NCI-H2081 treated with DMSO at 0.1 percent for 48 hours (cell line): ENCODE measurements at places on chromosomes 1 and 21.

DNA sequence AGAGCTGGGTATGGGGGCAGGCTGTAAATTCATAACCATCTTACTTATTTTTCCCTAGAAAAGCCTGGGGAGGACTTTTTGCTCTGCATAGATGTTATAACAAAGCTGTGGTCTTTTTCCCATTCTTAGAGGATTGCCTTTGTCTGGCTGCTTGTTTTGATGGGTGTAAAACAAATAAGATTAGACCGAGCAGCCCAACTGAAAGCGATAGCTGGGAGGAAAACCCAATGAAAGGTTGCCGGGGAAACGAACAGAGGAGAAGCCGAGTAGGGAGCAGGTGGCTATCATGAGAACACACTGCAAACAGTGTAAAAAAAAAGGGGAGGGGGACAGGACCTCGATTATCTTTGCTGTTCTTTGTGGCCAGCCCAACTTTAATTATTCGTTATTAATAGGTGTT lies 1.9 kb downstream of the ELAVL4 start:
- peak; percentile 97 for DNase-seq

DNA sequence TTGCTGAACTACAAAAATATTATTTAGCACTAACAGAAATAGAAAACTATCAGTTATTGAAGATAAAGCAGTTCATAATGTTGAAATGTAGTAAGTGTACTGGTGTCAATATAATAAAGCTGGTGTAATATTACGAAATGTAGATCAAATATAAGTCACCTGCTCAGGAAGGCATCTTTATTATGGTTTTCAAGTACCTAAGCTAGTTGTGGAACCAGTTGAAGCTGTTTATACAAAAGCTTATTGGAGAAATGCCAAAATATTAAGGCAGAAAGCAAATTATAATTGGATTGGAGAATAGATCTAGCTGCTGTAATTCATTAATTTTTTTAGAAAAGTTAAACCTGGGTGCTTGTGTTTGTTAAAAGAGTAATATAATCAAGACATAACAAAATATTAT lies 6.2 kb upstream of the MARK1 start:
- DNase-seq, result peak; percentile 12

DNA sequence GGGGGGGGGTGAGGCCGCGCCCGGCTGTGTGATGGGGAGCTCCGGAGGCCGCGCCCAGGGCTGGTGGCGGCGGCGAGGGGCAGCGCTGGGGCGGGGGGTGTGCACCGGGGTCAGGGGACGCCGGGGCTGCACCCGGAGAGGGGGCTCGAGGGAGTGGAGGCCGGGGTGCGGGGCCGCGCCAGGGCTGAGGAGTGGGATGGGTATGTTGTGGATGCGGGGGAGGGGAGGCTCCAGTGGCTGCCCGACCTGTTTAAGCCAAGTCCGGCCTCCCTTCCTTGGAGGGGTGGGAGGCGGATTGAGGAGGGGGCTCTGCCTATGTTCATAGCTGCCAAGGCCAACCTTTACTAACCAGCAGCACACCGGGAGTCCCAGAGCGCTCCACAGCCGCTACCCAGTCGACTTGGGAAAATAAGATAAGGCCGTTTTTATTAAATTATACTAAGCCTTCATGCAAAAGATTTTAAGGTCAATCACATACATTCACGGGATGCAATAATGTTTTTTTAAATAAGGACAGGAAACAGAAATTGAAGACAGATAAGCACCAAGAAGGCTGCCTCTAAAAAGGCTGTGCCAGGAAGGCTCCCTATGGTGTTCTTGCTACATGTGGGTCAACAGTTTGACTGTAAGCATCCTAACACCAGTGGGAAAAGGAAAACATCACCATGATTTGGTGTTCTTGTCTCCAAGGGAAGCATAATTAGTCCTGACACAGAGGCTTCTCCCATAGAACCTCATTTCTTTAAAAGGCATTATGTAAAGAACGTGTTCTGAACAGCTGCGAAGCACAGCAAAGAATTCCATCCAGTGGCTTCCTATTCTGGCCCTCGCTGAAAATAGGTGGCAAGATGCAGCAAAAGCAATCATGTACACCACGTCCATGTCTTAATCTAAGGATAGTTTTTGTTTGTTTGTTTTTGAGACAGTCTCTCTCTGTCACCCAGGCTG lies 626 bp upstream of the HLCS start:
- no peak for DNase-seq

- DNase-seq, result no peak
These were observed 37.4 kb upstream of the ACTRT2 start for GRCh38 chr1:2983706-2984398.

GRCh38 chr1:206967096-206967849 lies 3.0 kb downstream of the FCAMR start:
- DNase-seq, result no peak

GRCh38 chr1:229694053-229694693 lies 68.1 kb downstream of the URB2 start:
- DNase-seq, result peak; percentile 94

DNA sequence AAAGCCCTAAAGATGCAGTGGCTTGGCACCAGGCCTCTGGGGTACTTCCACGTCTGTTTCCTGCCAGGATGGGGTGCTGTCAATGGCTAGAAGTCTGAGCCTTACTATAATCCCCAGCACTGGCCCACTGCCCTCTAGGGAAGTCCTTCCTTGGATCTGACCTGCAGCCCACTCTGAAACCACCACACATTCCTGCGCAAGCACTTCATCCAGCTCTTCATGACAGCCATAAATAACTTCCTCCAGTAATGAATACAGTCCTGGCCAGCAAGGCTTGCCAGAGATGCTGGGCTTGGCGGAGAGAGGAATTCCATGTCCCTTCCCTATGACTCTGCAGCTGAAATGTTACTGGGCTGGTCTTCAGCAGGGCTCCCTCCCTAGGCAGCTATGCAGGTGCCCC lies 32.6 kb downstream of the ALPL start:
- DNase-seq, result no peak

DNA sequence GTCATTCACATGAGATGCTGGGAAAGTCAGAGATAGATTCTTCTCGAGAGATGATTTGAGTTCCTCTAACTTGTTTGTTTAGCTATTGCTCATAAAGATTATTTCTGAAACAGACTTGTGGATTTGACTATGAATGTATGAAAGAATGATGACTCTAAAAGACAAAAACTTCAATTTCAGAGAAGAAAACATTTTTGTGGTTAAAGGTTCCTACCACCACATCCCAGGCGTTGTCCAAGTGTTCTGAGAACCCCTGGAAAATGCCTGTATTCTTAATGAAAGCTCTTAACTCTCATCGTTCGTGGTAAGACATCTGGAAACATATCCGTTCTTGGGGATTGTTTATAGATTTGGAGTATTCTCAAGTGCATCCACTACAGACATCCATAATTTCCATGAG lies 228.7 kb downstream of the BARHL2 start:
- DNase-seq, result no peak

GRCh38 chr1:54342742-54343687 lies 63.2 kb downstream of the SSBP3 start:
- no peak for DNase-seq

GRCh38 chr1:185281245-185281644 lies 35.8 kb downstream of the IVNS1ABP start:
- no peak for DNase-seq

DNA sequence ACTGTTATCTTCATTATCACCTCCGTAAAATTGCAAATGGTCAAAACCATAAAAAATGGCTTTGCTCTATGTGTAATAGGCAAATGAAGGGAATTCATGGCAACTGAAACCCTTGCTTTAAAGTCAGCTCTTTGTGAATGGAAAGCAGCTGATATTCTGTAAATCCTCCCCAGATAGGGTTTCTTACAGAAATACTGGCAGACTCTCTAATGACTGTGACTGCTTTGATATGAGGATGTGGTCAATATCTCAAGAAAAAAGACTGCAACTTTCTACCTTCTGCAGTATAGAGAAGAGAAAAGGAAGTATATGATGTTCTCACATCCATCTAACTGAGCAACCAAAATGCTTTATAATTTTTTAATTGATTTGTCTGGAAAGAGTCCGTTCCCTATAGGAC lies 193.1 kb downstream of the ST6GALNAC3 start:
- no peak for DNase-seq

GRCh38 chr1:169487561-169487960 lies 1.8 kb upstream of the SLC19A2 start:
- DNase-seq, result no peak

DNA sequence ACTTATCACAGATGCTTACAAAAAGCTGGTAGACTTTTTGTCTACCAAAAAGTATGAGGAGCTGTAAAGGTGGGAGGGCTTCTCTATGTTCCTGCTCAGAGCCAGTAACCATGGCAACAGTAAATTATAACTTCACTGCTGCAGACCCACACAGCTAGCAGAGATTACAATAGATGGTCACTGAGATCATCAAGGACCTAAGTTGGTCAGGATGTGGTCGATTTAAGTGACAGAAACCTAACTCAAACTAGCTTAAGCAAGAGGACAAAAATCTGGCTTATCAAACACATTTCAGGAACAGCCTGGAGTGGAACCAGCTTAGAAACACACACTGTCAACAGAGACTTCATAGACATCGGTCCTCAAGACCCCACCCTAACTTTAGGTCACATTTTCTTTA lies 113.4 kb upstream of the ATP1A1 start:
- DNase-seq, result no peak

- no peak for DNase-seq
These were observed 110.4 kb downstream of the RNF220 start for GRCh38 chr1:44515416-44515815.

DNA sequence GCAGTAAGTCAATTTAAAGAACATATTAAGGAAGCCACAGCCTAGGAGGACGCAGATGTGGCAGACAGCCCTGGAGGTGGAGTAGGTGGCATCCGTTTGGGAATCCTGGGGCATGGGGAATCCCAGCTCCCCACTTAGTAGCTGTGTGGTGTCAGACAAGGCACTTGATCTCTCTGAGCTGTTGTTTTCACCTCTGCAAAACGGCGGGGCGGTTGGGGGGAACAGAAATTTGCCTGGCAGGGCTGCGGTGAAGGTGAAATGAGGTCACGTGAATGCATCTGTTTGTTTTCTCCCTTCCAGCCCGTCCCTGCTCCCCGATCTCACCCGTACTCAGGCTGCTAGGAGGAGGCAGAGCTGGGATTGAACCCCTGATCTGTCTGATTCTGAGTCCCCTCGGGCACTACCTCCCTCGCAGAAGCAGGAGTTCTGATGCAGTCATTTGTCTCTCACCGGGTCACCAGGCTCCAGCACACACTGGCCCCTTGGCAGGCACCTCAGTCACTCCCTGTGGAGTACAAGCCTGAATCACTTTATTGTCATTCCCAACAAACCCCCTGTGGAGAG lies 2.2 kb upstream of the LAPTM5 start:
- DNase-seq, result no peak

DNA sequence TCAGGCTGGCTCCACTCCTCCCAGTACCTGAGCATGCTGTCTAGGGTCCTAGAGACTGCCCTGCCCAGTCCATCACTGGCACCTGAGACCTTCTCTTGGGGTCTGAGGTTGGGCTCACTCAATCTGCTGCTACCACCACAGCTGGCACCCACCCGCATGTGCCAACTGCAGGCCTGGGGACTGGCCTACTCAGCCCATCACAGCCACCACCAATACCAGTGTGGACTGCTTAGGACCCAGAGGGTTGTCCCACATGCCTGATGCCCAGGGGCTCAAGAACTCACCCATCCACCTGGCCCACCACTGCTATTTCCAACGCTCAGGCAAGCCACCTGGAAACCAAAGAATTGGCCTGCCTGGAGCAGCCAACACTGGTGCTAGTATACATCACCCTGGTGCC lies 63.5 kb downstream of the CYP4B1 start:
- no peak for DNase-seq

- no peak for DNase-seq
These were observed 57.4 kb downstream of the SLC9A1 start for GRCh38 chr1:27097484-27097917.

DNA sequence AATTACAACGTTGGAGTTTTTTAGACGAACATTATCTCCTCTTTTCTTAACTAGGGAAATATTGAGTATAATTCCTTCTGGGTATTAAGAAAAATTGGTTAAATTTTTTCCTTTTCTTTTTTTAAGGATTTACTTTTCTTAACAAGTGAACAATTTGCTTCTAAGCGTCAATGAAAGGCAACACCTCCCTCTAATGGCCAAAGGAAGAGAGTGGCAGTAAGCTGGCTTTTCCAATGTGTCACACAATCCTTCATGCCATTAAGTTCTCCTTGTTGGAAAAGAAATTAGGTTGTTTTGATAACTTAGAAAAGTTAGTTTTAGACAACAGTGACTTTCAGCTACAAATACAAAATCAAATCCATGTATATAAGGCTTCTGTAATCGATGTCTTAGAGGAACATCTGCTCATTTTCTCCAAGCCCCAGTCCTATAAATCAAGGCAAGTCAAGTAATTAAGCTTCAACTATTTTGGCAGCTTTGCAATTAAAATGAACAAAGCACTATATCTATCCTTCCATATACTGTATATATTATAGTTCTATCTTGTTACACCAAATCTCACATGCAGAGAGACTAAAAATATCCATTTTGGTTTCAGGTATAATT lies 62.8 kb downstream of the EDEM3 start:
- peak; percentile 39 for DNase-seq

DNA sequence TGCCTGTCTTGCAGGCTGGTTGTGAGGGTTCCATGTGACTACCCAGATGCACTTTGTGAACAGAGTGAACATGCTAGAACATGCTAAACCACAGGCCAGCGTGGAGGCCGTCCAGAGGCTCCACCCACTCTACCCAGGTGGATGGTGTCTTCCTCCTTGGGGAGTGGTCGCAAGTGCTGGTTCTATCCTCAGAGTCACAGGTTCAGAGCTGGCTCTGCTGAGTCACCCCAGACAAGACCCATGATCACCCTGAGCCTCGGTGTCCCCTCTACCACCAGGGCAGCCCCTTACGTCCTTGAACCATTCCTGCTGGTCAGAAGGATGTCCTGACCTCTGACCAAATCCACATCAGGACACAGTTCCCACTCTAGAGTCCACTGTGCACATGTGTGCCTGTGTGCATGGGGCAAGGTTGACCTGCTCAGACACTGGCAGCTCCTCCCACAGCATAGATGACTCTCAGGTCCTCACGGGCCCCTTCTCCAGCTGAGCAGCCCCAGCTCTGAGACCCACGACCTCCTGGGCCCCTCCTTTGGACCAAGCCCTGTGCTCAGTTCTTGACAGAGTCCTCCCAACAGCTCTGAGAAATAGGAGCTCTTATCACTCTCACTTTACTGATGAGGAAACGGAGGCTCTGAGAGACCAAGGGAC lies 391.8 kb downstream of the MATN1 start:
- no peak for DNase-seq

DNA sequence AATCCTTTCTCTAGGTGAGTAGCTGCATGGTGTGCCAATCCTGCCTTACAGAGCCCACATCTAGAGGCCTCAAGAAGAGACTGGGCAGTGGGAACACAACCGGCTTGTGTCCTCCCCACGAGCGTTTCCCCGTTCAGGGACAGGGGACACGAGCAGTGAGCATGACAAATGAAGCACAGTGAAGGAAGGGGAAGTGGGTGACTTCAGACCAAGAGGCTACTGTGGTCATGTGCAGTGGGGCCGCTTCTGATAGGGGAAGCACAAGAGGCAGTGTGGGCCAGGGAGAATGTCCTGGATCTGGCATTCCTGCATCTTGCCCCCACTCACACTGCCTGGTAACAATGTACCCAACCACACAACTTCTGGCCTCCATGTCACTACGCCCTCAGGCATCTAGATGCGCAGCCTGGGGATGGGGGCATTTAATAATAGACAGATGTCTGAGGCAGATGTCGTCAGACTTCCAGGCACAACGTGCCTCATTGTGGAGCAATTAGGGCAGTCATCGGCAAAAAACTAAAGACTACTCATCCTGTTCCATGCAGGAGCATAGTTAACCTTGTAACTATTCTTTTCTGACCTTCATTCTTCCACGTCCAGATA lies 155.6 kb upstream of the NBPF11 start:
- no peak for DNase-seq

- DNase-seq, result no peak
These were observed 7.1 kb downstream of the GLIS1 start for GRCh38 chr1:53731779-53732305.

- DNase-seq, result no peak
These were observed 37.3 kb downstream of the VANGL2 start for GRCh38 chr1:160437432-160438316.
